ENCODE measurements at places on chromosomes 13 and 19. TPM values are rescaled to one million over a fixed set of nuclear protein-coding genes. Genes with fewer than 3 reads are reported as not detected.

DNA sequence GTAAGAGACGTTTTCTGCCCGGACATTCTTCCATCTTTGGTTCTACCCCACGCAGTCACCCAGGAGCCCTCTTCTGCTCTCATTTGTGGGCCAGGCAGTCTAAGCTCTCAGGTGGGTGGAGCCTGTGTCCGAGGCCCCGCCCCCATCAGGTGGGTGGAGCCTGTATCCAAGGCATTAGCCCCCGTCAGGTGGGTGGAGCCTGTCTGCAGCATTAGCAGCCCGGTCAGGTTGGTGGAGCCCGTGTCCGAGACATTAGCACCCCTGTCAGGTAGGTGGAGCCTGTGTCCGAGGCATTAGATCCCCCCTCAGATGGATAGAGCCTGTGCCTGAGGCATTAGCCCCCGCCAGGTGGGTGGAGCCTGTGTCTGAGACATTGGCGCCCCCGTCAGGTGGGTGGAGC lies 45.5 kb upstream of the C13orf46 start:
- peaks cover 96% of the 10 kb centered on the region for H3K36me3 ChIP-seq
- peaks cover 22% of the 10 kb centered on the region for H3K4me1 ChIP-seq
- no peak overlapping the region for H3K27ac ChIP-seq
- no peaks in the 10 kb centered on the region for H3K27me3 ChIP-seq

- no peak overlapping the region for H3K4me3 ChIP-seq
- no peaks in the 10 kb centered on the region for H3K36me3 ChIP-seq
- H3K27ac ChIP-seq: no peak overlapping the region
- H3K27me3 ChIP-seq: no peaks in the 10 kb centered on the region
- no peaks in the 10 kb centered on the region for H3K4me1 ChIP-seq
Measured at GRCh38 chr13:103068836-103069235, 2.6 kb upstream of the SLC10A2 start.

- no peaks in the 10 kb centered on the region for H3K36me3 ChIP-seq
- DNase-seq: no peak
- H3K27ac ChIP-seq: no peak overlapping the region
- H3K27me3 ChIP-seq: peaks cover 61% of the 10 kb centered on the region
- H3K4me1 ChIP-seq: peaks cover 34% of the 10 kb centered on the region
- H3K4me3 ChIP-seq: no peak overlapping the region
Measured at GRCh38 chr13:99960663-99961311, 10.8 kb downstream of the ZIC5 start.

- H3K36me3 ChIP-seq: no peaks in the 10 kb centered on the region
- no peak overlapping the region for H3K4me3 ChIP-seq
- no peaks in the 10 kb centered on the region for H3K27me3 ChIP-seq
- no peak overlapping the region for H3K27ac ChIP-seq
- DNase-seq: no peak
- no peaks in the 10 kb centered on the region for H3K4me1 ChIP-seq
Measured at GRCh38 chr13:69912630-69913029, 195.0 kb upstream of the ATXN8OS start.

GRCh38 chr13:57631596-57632275 lies at the start of gene PCDH17:
TSS of gene PCDH17 (plus strand) at chr13:57631744. CDS start at chr13:57632547, 803 bp downstream.
- no peaks in the 10 kb centered on the region for H3K36me3 ChIP-seq
- H3K27ac ChIP-seq: peak within 1 kb of the TSS; percentile 59

DNA sequence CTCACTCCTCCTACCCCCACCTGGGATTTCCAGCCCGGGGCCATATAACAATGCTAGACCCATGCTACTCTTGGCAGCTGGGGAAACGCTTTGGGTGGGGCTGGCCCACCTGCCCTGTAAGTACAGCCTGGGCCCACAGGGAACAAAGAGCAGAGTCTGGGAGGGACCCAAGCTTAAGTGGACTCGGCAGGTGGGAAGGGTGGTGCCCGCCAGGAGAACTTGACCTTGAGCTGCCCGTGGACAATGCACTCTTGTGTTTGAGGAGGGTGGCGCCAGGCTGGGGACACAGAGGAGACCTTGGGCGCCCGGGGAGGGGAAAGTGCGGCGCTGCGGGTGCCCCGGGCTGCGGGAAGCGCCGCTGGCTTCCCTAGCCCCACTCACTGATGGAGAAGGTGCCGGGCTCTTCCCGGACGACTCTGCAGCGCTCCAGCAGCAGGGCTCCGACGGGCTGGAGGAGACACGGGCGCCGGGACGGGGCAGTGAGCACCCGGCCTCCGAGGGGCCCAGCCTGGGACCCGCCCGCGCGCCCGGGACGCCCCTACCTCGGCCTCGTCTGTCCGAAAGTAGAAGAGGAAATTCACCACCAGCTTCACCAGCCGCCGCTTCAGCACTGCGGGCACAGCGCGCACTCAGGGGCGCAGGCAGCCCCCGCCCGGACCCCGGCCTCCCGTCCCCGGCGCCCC lies 607 bp downstream of the PLEKHJ1 start:
- peaks cover 54% of the 10 kb centered on the region for H3K4me1 ChIP-seq
- H3K27me3 ChIP-seq: no peaks in the 10 kb centered on the region
- no peak for DNase-seq
- H3K4me3 ChIP-seq: peak overlapping the region; percentile 74

DNA sequence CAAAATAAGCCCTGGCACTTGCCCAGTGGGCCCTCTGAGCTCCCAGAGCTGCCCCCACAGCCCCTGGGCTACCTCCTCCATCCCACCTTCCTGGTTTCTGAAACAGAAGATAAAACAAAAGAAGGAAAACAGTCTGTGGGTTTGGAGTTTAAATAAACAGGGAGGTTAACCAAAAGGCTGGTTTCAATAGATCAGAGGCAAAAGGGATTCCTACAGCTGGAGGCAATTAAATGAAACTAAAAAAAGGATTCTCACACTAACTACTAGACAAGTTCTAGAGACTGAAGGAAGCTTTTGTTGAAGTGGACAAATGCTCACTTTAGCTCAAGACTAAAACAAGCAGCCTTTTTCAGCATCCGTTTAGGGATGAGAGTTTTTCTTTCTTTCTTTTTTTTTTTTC lies 569.8 kb downstream of the FGF9 start:
- H3K4me1 ChIP-seq: no peaks in the 10 kb centered on the region
- H3K27me3 ChIP-seq: no peaks in the 10 kb centered on the region
- H3K36me3 ChIP-seq: no peaks in the 10 kb centered on the region
- DNase-seq: no peak

DNA sequence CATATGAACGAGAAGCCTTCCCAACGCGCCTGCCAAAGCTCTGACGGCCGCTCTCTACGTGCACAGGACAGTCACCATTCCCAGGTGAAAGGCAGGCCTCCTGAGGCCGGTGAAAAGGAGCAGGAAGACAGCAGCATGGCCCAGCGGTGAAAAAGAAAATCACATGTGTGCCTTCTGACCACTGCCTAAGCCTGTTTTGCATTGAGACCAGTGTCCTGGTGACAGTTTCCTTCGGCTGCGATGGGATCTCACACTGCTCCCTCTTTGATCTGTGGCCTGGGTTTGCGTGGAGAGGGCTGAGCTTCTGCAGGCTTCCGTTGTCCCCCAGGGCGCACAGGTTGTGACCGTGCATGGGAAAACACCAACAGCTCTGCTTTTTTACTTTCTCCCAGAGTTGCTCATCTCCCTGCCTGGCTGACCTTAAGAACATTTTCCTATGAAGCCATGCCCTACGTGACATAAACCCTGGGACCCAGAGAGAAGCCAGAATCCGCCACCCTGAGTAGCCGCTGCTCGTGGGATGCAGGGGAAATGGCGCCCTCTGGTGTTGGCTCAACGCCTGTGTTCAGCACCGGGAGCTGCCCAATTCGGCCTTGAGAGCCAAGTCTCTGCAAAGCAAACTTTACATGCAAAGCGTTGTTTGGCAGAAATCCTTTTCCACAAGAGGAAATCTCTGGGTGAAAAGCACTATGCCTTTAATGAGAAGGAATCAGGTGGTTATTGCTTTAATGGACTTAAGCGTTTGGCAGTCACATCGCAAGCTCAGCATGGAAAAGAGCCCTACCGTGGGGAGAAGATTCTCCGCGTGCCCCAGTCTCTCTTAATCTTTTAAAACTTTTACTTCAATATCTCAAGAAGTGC lies 112.2 kb upstream of the GPR12 start:
- no peaks in the 10 kb centered on the region for H3K36me3 ChIP-seq
- H3K4me1 ChIP-seq: no peaks in the 10 kb centered on the region
- H3K27me3 ChIP-seq: no peaks in the 10 kb centered on the region
- H3K27ac ChIP-seq: no peak overlapping the region
- no peak overlapping the region for H3K4me3 ChIP-seq

- H3K27ac ChIP-seq: peak overlapping the region; percentile 54
- no peak for DNase-seq
- peaks cover 16% of the 10 kb centered on the region for H3K4me1 ChIP-seq
Measured at GRCh38 chr19:10643968-10644259, 10.2 kb upstream of the ILF3 start.

GRCh38 chr13:23903906-23904280 lies 6.6 kb upstream of the C1QTNF9B start:
- peaks cover 4% of the 10 kb centered on the region for H3K4me1 ChIP-seq
- H3K27ac ChIP-seq: no peak overlapping the region
- H3K36me3 ChIP-seq: no peaks in the 10 kb centered on the region

DNA sequence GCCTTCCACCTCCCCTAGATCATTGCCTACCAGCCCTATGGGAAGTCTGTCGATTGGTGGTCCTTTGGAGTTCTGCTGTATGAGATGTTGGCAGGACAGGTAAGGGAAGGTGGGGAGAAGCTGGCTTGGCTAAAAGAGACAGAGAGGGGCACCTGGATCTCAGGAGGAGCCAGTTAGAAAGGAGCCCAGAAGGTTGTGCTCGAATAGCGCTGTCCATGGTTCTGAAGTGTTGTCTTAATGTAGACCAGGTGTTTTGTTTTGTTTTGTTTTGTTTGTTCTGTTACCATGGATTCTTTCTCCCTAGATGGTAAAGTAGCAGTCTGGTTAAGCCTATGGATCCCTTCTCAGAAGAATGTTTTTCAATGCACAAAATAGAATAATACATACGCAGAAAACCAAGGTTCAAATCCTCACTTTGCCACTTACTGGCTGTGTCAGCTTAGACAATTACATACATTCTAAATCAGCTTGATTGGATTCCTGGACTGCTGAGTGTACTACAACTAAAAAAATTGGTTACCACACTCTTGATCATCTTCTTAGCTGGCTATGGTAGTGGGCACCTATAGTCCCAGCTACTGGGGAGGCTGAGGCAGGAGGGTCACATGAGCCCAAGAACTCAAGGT lies 5.9 kb upstream of the CACNG7 start:
- H3K27ac ChIP-seq: no peak overlapping the region
- H3K4me1 ChIP-seq: peaks cover 23% of the 10 kb centered on the region
- H3K4me3 ChIP-seq: no peak overlapping the region

DNA sequence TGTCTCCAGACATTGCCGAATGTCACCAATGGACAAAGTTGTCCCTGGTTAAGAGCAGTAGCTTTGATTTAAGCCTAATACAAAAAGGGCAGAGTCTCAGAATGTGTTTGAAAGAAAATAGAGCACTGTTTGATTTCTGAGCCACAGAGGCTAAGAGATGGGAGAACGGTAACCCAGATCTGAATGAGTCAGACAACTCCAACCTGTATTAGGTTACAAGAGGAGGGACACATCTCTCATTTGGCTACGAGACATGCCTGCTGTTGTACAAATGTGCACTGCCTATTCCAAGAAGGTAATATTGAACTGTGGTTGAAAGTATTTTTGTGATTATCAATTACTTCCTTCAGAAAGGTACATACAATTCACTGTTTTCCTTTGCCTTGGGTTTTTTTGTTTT lies 4.9 kb upstream of the HSPH1 start:
- no peaks in the 10 kb centered on the region for H3K36me3 ChIP-seq
- DNase-seq: no peak
- H3K4me1 ChIP-seq: peaks cover 12% of the 10 kb centered on the region
- no peak overlapping the region for H3K4me3 ChIP-seq

DNA sequence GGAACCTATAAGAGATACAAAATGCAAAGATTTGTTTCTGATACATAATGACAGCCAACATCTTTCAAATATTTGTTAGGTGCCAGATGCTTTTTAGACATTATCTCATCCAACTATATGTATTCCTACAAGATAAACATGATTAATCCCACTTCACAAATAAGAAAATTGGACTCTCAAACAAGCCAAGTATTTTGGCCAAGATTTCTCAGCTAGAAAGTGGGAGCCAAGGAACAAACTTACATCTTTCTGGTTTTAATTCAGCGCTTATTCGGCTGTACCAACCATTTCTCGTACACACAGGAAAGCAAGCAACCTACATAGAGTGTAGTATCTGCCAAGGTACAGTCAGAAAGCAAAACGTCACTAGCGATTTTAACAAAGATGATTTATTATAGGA lies 85.7 kb upstream of the SERP2 start:
- H3K4me1 ChIP-seq: no peaks in the 10 kb centered on the region
- H3K27me3 ChIP-seq: no peaks in the 10 kb centered on the region
- no peaks in the 10 kb centered on the region for H3K36me3 ChIP-seq
- DNase-seq: no peak
- H3K27ac ChIP-seq: no peak overlapping the region
- H3K4me3 ChIP-seq: no peak overlapping the region

The ZNF549 gene
- 12.6 TPM for total RNA-seq

The ZNF541 gene
- 1.2 TPM for total RNA-seq

The EPSTI1 gene
- 33.2 TPM for total RNA-seq

The OSCAR gene
- total RNA-seq: 18.3 TPM

The FAAP24 gene
- total RNA-seq: 1.3 TPM

All from spleen (tissue), 13 donors.